ENCODE measurements at places on chromosomes 4 and X. TPM values are rescaled to one million over a fixed set of nuclear protein-coding genes. Genes with fewer than 3 reads are reported as not detected.

The DNAAF6 gene
- not detected for polyA plus RNA-seq

The BMPR1B gene
- polyA plus RNA-seq: 27.2 TPM

The GAGE12H gene
- polyA plus RNA-seq: not detected

The JADE1 gene
- polyA plus RNA-seq: 51.2 TPM

The SLC6A14 gene
- polyA plus RNA-seq: 0.46 TPM

DNA sequence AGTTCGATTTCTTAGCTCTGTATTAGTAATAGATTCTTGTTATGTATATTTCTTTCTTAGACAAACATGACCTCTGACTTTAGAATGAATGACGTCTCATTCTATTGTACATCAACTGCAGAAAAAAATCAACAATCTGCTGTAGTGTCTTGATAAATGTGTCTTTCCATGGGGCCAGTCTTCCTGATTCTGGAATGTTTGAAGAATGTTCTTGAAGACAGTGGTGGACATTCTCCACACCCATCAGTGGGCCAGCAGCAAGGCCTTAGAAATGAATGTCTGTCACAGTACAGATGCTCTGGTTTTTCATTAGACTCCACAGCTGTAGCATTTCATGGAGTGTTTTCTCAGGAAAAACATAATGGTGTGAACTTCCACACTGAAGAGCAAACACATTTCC, 63.2 kb upstream of the FAM47B start:
- no peak for DNase-seq

GRCh38 chr4:93529692-93530372, 298.7 kb upstream of the ATOH1 start:
- no peak for DNase-seq

Measured in left renal cortex interstitium (tissue), 4 donors.